Stimulated activated CD4-positive, alpha-beta T cell treated with anti-CD3 and anti-CD28 coated beads, Interleukin-1b, Interleukin-23, amount 100 ng/mL, for 1 hour (primary cell): ENCODE measurements at places on chromosomes 5 and 9.

DNA sequence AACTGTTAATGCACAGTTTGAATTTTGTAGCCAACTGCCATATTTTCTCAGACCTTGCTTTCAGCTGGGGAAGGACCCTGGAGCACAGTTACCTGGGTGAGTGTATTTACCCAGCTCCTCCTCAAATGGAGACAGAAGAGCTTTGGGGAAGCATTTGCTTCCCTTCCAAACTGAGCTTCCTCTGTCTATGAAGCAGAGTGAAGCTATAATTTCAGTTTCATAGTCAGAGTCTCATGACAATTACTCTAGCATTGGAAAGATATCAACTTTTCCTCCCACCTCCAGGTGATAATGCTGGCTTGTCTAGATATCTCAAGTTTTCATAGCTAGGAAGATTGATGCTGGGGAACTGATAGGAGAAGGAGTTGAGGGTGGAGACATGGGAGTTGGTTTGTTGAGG is 406.4 kb upstream of the CLINT1 start:
- DNase-seq = no peak

DNA sequence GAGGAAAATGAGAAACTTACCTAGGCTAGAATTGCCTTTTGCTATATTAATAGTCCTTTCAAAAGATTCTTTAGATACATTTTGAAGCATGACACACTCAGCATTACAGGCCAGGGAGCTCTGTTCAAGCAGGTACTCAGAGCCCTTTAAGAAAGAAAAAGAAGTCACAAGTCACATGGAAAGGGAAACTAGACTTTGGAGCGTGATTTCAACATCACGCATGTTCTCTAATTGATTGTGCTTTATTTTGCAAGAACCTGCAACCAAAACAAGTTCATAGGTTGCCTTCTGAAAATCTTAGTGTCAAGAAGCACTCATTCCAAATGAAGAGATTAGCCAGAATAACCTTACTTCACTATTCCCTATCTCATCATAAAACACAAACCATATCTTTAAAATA is 103.8 kb downstream of the MPDZ start:
- no peak for DNase-seq

GRCh38 chr9:70510157-70510770 is 95.8 kb upstream of the KLF9 start:
- DNase-seq = no peak

DNA sequence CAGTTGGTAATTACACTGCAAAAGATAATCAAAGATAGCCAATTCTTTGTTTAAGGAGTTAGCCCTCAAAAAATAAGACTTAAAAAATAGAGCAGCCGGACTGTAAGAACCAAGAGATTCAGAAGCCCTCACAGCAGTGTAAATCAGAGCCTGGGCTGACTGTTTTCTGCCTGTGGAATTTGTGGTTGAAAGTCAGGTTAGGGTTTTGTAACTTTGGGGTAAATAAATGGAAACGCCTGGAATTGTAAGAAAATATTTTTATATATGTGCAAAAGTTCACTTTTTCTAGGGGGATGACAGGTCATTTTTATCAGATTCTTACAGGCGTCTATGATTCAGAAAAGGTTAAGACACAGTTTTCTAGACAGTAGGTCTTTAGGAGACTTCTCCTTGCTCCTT is 35.6 kb downstream of the KLHL3 start:
- DNase-seq = no peak

DNA sequence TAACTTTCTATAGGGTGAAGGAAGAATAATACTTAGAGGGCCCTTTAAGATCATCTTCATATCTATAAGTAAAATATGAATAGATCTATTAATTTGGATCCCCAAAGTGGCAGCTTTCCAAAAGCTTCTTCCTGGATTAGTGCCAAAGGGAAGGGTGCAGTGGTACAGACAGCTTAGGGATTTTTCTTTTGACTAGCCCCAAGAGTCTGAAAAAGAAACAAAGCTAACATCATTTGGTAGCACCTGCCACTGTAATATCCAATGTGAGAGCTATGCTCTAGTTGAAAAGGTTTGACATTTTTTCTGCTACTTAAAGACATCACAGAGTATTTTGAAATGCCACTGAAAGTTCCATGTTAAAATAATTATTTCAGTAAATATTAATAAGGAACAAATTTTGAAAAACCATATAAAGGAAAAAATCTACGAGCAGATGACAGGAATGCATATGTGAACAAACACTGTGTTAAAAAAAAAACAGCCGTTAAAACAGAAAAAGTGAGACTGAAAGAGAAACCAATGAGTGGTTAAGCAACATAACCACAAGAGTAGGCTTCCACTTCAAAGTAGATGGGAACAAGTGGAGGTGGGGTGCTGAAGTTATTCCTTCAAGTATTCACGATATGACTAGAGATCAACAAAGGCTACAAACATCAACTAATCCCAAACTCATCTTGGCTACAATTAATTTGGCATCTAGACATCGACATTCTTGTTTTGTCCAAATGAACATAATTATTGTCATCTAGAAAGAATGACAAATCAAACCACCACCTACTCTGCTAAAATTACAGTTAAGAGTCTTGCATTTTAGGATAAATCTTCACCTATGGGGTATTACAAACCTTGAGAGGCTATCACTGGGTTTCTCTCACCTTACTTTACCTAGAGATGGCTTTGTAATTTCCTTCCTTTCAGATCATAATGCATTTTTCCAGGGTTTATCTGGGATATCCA is 137.5 kb downstream of the CPLANE1 start:
- DNase-seq = no peak

DNA sequence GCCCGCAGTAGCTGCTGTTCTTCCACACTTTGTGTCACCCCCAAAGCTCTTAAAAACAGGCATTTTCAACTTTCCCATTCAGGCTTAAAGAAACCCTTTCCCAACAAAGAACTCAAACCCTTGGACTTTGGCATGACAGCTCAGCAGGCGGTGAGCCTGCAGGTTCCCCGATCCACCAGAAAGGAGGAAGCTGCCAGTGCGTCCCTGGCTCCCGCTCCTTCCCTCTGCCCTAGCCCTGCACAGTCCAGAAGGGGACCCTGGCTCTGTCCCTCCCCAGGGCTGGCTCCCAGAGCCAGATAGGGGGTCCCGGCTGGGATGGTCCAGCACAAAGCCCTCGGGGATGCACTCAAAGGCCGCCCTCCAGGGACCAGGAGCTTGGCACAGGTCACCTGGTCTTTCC is 9.6 kb downstream of the SLC9A3 start:
- no peak for DNase-seq

DNA sequence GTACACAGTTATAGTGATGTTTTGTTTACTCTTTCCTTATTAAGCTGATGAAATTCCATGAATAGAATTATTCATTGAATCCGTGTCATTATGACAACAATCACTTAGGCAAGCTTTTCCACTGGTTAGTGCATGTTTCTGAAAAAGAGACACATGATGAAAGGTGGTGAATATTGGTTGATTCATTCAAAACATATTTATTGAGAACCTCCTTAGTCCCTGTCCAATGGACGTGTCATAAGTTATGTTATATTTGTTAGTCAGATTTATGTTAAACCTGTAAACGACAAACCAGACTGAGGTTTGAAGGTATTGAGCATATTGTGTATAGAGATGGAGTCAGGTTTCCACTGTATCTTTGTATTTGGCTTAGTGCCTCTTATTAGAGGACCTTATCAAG is 1888.9 kb upstream of the CDH6 start:
- DNase-seq = no peak

- DNase-seq = no peak
Observed at GRCh38 chr5:124511791-124512190, 234.6 kb downstream of the ZNF608 start.

DNA sequence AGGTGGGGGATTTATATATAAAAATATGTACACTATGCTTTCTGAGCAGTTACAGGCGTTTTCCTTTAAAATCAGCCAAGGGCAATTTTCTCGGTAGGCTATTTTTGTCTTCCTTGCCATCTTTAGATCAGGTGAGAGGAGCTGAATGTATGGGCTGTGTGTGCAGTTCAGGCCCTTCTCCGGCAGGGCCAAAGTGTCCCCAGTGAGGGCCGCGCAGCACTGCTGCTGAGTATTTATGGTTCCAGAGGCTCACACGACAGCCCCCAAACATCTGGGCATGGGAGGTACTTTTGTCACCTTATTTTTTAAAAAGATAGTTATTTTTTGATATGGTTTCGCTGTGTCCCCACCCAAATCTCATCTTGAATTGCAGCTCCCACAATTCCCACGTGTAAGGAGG is 11.5 kb downstream of the GFPT2 start:
- no peak for DNase-seq

- DNase-seq = no peak
Observed at GRCh38 chr5:91171322-91171721, 211.8 kb downstream of the ARRDC3 start.

- DNase-seq = no peak
Observed at GRCh38 chr5:14299666-14300065, 156.5 kb downstream of the TRIO start.

DNA sequence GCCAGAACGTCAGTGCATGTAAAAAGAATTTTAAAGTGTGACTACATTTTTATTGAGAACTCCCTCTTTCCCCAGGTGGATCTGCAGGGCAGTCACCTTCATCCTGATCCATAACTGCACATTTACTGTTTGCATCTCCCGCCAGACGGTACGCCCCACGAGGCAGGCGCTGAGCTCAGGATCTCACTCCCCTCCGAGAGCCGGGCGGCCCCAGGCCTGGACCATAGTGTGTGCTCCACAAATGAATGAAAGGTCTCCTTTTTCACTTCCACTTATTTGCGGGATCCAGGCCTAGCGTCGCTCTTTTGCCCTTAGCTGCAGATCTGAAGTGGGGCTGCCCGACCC is 378 bp downstream of the DROSHA start:
- no peak for DNase-seq

DNA sequence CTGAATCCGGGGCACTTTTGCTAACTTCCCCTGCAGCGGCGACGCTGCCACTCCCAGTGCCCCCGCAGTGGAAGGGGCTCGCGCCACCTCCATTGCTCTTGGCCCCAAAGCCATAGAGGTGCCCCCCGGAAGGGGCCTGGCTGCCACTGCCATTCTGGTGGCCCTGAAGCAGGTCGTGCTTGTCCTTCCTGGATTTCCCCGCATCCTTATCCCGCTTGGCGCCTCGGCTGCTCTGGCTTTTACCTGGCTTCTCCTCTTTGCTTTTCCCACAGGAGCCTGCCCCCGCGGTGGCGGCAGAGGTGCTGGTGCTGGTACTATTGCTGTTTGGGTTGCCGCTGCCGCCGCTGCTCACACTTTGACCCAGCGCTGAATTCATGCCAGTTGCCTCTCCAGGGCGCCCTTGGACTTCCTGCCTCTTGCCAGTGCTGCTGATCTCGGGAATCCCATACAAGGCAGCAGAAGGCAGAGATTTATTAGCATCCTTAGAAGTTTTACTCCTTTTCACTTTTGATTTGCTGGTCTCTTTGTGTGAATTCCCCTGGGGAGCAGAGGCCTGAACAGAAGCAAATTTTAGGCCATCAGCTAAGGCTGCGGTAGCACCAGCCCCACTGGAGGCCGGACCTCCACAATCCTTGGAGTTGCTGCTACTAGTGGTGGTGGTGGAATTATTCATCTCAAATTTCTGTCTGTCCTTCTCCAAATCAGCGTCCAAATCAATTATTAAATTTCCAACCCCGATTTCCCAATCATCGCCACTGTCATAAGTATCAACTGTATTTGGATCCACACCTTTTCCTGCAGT is 2.1 kb downstream of the ZNF608 start:
- DNase-seq = no peak

- no peak for DNase-seq
Observed at GRCh38 chr9:29039258-29039657, 1466.0 kb upstream of the C9orf72 start.

DNA sequence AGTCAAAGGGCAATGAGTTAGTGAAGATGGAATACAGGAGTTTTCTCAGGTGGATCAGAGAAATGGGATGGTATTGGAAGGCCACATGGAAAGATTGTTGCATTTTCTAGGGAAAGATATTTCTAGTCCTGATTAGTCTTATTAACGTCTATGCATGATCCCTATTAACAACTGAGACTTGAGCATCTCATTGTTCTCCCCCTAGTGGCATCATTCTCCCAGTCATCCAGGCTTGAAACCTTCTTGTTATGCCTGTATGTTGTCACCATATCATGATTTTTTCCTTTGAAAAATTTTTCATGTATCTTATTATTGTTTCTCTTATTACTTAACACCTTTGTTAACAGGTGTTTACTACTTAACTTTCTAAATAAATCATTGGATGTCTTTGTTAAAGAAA is 34.4 kb downstream of the KIF2A start:
- DNase-seq = no peak

DNA sequence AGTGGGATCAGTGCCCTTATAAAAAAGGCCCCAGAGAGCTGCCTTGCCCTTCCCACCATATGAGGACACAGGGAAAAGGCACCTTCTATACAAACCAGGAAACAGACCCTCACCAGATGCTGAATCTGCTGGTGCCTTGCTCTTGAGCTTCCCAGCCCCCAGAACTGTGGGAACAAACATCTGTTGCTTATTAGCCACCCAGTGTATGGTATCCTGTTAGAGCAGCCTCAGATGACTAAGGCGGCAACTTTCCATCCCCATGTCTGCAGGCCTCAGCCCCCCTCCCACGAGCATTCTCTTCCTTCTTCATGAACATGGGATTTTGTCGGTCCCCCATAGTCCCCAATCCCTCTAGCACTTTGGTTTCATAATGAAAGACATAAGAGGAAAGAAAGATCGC is 202.5 kb upstream of the GAS1 start:
- no peak for DNase-seq

- no peak for DNase-seq
Observed at GRCh38 chr9:101582553-101582952, 12.2 kb downstream of the PPP3R2 start.

GRCh38 chr9:97547098-97547829 is 45.8 kb downstream of the TMOD1 start:
- DNase-seq = no peak

DNA sequence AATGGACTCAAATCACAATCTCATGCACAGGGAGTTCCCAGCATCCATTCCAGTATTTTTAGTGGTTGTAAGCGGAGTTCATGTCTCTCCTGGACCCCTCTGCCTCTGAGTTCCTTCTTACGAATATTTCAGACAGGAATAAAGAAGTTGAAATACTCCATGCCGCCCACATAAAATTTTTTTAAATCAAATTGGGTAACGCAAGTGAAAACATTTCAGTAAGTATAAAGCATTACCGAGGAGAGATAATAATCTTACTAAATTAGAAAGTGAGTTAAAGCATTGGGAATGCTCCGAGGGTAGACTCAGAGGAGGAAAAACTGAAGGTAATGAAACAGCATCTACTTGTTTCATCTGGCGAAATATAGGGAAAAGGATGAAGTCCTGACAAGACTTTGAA is 317.6 kb downstream of the ARRDC3 start:
- no peak for DNase-seq
